Left renal cortex interstitium (tissue), 4 donors: ENCODE measurements at places on chromosomes 4 and X. TPM values are rescaled to one million over a fixed set of nuclear protein-coding genes. Genes with fewer than 3 reads are reported as not detected.

The RHOXF2 gene
- 0.25 TPM for polyA plus RNA-seq

The TMSB15A gene
- 66.5 TPM for polyA plus RNA-seq

The GPC4 gene
- 21.7 TPM for polyA plus RNA-seq

The BEX1 gene
- polyA plus RNA-seq, result 49.2 TPM

The SSX2B gene
- polyA plus RNA-seq, result not detected

The GATA1 gene
- polyA plus RNA-seq, result 0.82 TPM

The STATH gene
- polyA plus RNA-seq, result 0.41 TPM

The IGSF1 gene
- polyA plus RNA-seq, result 24.5 TPM

The GUCY1B1 gene
- 70.8 TPM for polyA plus RNA-seq

The ARHGAP4 gene
- 31.2 TPM for polyA plus RNA-seq

The PCDH7 gene
- 19.3 TPM for polyA plus RNA-seq

The ADAMTS3 gene
- polyA plus RNA-seq, result 9.1 TPM

The XPNPEP2 gene
- 54.3 TPM for polyA plus RNA-seq

The CFI gene
- polyA plus RNA-seq, result 63.0 TPM

The MAGEA1 gene
- polyA plus RNA-seq, result not detected
